ENCODE measurements at places on chromosomes 5 and 9.

- no peaks in the 10 kb centered on the region for H3K4me1 ChIP-seq
- H3K27me3 ChIP-seq = no peaks in the 10 kb centered on the region
- H3K36me3 ChIP-seq = no peaks in the 10 kb centered on the region
- H3K27ac ChIP-seq = no peak overlapping the region
- no peak overlapping the region for H3K4me3 ChIP-seq
Observed at GRCh38 chr5:170565072-170565471, 61.3 kb downstream of the KCNIP1 start.

GRCh38 chr5:58069846-58070245, 390.0 kb downstream of the PLK2 start:
- H3K27me3 ChIP-seq = no peaks in the 10 kb centered on the region
- DNase-seq = peak; percentile 39
- no peaks in the 10 kb centered on the region for H3K36me3 ChIP-seq
- H3K4me1 ChIP-seq = no peaks in the 10 kb centered on the region
- H3K27ac ChIP-seq = no peak overlapping the region
- no peak overlapping the region for H3K4me3 ChIP-seq

GRCh38 chr9:129081388-129081904, 535 bp downstream of the DOLPP1 start:
- peaks cover 18% of the 10 kb centered on the region for H3K4me1 ChIP-seq
- peak overlapping the region; percentile 81 for H3K4me3 ChIP-seq
- DNase-seq = no peak
- no peaks in the 10 kb centered on the region for H3K27me3 ChIP-seq
- peaks cover 9% of the 10 kb centered on the region for H3K36me3 ChIP-seq
- H3K27ac ChIP-seq = peak overlapping the region; percentile 87

- H3K4me3 ChIP-seq = no peak overlapping the region
- no peaks in the 10 kb centered on the region for H3K36me3 ChIP-seq
- H3K27me3 ChIP-seq = no peaks in the 10 kb centered on the region
- no peak for DNase-seq
- no peak overlapping the region for H3K27ac ChIP-seq
Observed at GRCh38 chr5:27325513-27325912, 287.1 kb upstream of the CDH9 start.
